CD4-positive, alpha-beta T cell treated with Interleukin-15 for 4 hours (primary cell): ENCODE measurements at places on chromosomes 2 and 18.

- DNase-seq = no peak
Measured at GRCh38 chr2:197517150-197517549, 1.3 kb downstream of the MOB4 start.

DNA sequence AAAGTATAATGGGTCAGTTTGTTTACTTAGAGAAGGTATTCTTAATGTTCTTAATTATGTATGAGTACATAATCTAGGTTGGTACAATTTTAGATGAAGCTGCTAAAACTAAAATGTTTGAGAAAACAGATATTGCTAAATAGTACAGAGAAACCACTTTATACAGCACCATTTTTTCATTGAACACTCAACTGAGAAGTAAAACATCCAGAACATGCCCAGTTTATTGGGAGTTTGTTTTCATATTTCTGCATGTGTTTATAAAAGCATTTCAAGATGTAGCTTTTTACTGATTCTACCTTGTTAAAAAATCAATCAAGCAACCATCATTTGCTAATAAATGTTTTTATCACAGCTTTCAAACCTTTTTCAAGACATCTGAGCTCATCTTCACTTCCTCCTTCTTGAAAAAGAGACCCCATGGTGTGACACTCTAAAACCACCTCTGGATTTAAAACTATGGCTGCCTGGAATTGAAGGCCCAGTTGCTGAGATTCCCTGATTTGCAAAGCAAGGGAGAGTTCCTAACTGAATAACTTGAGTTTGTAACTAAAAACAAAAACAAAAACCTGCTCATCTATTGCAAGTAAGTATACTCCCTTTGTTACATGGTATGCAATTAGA is 585.9 kb downstream of the ZEB2 start:
- DNase-seq = no peak

DNA sequence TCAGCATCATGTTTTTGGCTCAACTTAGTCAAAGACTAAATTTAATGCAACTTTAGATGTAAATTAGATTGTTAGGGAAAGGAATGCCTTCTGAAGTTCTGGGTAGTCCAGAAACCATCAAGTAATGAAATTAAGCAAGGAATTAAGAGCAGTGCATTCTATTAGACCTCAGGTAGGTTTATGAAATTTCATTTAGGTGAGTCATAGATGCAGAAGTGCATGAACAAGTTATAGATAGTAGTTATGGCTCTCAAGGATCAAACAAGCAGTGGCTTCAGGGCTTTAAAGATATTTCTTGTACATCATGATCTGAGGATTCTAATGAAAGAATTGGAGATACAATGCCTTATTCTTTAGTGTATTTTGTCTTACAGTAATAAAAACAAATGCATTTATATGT is 25.4 kb upstream of the SPOPL start:
- no peak for DNase-seq

- no peak for DNase-seq
Measured at GRCh38 chr18:58785171-58785805, 79.4 kb upstream of the ZNF532 start.

- no peak for DNase-seq
Measured at GRCh38 chr2:145563741-145564615, 1044.1 kb upstream of the ZEB2 start.
